ENCODE measurements at places on chromosomes 7 and 10.

GRCh38 chr10:4353059-4353655 lies 472.9 kb upstream of the AKR1E2 start:
- DNase-seq = no peak

DNA sequence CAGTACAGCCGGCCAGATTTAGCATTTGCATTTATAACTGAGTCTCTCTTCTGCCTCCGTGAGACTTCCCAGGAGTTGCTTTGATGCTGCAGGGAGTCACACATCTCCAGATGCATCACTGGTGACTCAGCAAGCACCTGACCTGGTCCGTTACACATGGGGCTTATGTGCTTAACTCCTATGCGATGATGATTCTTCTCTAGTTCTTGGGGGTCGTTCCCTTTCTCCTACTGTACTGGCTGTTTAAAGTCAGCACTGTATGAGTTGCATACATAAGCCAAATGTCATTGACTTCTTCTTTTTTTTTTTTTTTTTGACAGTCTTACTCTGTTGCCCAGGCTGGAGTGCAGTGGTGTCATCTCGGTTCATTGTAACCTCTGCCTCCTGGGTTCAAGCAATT lies 13.0 kb upstream of the AKR1E2 start:
- DNase-seq = no peak

DNA sequence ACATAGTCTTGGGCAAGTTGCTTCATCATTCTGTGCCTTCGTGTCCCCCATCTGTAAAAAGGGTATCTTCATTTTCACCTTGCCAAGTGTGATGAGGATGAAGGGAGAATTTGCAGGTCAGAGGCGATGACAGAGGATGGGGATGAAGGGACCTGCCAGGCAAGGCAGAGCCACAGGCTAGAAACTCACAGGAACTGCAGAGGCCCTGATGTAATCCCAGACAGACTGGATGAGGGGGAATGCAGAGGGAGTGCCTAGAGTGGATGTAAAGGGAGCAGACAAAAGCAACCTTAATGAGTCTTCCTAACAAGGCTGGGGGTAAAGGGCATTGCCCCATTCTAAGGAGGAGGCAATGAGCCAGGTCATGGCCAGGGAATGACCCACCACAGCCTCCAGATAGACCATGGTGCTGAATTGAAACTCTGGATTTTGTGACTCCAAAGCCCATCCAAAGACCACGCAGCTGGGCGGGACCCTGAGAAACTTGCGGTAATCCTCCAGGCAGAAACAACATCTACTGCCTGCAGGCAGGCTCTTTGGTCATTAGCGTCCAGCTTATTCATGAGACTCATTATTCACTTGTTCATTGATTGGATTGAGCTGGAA lies 1.9 kb downstream of the ANTXRL start:
- DNase-seq = no peak

DNA sequence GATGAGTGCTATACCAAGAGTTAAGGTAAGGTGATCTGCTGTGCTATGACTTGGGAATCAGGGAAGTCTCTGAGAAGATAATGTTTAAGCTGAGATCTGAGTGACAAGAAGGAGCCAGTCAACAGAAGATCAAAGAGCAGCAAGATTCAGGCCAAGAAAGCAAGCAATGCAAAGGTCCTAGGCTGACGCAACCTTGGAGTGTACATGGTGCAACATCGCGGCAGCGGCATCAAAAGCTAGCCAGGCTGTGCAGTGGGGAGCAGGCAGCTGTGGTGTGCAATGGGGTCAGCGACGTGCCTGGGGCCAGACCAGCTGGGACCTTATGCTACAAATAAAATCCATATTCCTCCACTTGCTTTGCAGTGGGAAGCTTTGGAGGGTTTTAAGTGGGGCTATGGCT lies 324.1 kb downstream of the LRMDA start:
- no peak for DNase-seq

DNA sequence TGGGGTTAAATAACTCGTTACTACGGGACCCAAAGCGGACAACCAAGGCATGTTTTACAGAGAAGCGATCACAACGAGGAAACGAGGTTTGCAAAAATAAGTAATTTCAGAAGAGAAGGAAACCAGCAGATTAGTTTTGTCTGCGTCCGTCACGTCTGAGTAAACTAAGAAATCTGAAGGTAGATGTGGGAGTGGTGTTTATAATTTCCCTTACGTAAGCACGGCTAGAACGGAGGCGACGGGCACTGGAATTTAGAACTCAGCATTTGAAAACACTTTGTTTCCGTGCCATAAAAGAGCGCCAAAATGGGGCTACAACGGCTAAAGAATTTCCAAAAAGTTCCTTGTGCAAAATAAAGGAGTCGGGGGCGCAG lies 718 bp upstream of the UMAD1 start:
- DNase-seq = peak; percentile 32

GRCh38 chr7:158374146-158374545 lies 213.5 kb downstream of the PTPRN2 start:
- DNase-seq = no peak

GRCh38 chr7:23454881-23455526 lies 15.3 kb downstream of the IGF2BP3 start:
- DNase-seq = no peak

- no peak for DNase-seq
These were observed 15.9 kb downstream of the FBH1 start for GRCh38 chr10:5905854-5906507.

DNA sequence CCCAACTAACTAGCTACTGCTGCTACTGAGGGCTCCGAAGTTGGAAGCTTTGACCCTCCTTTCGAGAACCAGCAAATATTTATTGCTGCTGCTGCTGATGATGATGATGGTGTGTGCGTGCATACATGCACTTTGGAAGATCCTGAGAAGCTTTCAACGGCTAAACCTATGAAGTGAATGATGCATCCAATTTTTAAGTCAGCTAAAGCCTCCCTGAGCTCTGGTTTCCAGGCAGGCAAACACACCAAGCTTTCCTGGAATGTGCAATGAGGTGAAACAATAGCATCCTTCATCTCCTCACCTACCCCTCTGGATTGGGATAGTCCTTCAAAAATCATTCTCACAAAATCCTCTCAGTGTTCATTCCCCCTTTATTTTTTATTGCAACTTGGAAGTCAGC lies 13.9 kb downstream of the MACC1 start:
- DNase-seq = no peak

DNA sequence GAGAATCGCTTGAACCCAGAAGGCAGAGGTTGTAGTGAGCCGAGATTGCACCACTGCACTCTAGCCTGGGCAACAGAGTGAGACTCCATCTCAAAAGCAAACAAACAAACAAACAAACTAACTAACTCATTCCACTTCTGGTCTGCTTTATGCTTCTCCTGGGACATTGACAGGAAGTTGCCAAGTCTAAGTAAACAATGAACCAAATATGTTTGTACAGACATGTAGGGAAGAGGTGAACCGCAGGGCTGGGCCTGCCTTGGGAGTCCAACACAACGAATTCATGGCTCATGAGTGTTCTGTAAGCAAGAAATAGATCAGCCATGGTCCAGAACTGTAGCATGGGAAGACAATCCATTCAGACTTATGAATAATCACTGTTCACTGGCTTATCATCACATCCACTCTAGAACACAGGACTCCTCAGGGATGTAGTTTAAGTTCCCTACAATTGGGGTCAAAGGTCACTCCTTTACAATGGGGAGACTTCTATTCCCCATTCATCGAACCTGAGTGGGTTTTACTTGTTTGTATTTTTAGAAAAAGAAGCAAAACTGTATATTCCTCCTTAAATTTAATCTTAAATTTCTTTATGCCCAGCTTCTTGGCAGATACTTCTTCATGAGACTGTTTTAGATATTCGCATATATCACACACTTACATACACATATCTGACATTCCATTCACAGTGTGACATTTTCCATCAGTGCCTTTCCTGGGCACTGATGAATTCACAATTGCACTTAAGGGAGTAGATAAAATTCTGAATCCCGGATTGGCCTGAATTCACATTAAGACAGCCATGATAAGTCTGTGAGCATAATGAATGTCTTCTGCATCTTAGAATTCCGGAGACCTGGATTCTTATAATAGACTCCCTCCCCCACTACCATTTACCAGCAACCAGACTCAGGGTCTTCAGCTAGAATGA lies 159.1 kb upstream of the EEPD1 start:
- DNase-seq = no peak

GRCh38 chr10:73086816-73087215 lies 9.8 kb downstream of the P4HA1 start:
- DNase-seq = no peak

GRCh38 chr10:111034598-111035310 lies 42.1 kb upstream of the ADRA2A start:
- no peak for DNase-seq

DNA sequence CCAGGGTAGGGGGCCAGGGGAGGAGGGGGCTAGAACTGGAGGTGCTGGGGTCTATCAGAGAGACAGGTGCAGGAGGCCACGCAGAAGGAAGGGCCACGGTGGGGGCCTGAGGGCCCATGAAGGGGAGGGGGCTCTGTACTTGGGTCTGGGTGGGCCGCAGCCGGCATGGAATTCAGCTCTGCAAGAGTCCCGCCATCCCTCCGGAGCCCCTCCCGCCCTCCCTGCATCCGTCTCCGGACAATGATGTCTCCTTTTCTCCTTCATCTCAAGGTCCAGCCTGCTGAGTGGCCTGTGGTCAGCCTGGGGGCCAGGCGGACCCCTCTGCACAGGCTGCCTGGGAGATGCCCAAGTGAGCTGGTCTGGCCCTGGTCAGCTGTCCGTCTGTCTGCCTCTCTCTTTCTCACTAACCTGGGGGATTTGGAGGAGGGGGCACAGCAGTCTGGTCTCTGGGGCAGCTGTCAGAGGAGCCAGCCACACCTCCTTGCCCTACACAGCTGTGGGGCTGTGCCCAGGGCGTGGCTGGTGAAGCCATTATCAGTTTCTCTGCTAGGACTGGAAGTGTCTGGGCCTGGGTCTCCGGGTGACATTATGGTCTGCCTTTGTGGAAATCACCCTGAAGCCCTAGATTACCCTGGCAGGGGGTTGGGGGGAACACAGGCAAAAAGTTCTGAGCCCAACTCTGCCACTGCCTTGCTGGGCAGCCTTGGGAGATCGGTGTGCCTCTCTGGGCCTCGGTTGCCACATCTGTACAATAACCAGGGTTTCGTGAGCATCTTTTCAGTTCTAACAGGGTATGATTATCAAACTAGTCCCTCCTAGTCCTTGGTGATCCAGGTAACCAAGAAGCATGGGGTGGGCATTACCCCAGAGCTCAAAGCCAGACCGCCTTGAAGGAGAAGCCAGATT lies 19.0 kb upstream of the HSPB1 start:
- DNase-seq = no peak

DNA sequence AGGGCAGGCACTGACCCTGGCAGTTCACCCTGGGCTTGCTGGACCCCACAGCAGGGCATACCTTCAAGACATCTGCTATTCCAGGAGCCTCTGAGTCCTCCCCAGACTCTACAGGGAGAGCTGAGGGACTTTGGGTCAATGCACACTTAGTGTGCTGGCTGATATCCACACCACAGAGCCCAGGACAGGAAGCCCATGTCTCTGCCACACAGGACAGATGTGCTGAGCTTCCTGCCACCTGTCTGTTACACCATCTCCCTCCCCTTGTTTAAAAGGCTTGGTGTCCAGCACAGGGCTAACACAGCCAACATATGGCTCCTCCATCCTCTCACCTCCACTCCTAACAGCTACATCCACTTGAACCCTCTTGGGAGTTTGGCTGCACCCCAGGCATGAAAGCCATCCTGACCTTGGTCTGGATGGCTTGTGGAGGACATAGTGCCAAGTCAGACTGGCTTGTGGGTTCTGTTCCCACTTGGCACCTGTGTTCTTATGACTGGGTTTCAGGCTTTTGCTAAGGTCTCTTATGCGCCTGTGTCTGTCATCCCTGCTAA lies 529.8 kb downstream of the GALNT17 start:
- DNase-seq = no peak

DNA sequence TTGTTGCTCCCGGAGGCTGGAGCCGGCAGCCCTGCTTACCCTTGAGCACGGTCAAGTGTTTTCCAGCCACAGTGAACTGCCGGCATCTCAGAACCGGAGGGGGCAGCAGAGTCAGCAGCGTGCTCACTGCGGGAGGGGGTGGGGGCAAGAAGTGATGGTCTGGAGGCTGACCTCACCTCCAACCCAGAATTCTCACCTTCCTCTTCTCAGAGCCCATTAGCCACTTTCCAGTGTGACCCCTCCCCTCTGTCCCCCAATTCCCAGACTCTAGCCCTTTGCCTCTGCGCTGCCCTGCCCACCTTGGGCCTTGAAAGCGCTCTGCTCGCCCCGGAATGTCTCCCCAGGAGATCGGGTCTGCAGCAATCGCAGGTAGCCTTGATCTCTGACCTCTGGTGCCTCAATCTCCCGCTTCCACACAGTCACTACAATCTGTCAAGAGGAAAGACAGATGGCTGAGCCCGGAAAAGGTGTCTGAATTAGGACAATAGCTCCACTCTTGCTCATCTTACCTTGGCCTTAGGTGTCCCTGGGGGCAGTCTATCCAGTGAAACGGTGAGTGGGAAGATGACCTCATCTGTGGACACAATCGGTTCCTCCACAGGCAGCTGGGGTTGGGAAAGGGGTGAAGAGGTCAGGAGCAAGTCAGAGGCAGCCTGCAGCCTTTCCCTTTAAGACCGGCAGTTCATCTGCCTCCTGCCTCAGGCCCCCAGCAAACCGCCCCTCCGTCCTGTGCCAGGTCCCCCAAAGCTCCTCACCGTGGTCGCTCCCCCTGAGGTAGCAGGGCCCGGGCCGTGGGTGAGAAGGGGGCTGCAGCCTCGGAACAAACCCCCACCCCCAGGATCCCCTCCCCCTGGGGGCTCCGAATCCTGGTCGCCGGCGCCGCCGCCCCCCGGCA lies 942 bp downstream of the TRAPPC14 start:
- DNase-seq = no peak

DNA sequence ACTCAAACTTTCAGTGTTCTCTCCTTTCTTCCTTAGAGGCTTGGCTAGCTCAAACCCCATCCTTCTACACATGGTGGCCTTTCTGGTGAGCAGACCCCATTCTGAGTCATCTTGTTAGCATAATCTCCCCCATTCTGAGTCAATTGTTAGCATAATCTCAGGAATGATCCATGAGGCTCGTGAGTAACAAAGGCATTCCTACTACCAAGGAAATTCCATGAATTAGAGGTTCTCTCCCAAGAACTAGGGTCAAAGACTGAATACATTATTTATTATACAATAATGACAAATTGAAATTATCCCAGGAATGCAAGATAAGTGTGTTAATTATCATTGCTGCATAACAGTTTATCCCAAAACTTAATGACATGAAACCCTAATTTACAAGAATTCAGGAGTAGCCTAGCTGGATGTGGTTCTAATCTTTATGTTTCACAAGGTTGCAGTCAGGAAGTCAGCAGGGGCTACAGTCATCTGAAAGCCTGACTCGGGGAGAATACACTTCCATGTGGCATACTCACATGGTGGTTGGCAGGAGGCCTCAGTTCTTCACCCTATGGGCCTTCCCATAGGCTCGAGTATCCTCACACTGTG lies 100.2 kb downstream of the MMRN2 start:
- DNase-seq = no peak

All from pons (tissue), 1 donor.